Stimulated activated CD8-positive, alpha-beta memory T cell treated with anti-CD3 and anti-CD28 coated beads, Interleukin-7, amount 100 ng/mL, for 4 hours (primary cell): ENCODE measurements at places on chromosomes 7 and 10.
A peak's percentile ranks its signal among the peaks of the same experiment; 100 is the strongest.

- no peak for DNase-seq
Observed at GRCh38 chr7:49297958-49298357, 373.6 kb downstream of the CDC14C start.

DNA sequence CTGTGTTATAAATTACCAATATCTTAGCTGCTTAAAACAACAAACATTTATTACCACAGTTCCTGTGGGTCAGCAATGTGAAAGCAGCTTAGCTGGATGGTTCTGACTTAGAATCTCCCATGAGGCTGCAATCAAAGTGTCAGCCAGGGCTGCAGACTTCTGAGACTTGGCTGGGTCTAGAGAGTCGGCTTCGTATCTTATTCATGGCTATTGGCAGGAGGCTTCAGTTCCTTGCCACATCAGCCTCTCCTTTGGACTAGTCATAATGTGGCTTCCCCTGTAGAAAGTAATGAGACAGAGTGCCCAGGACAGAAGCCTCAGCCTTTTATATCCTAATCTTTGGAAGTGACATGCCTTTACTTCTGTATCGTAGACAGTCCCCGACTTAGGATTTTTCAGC lies 27.3 kb downstream of the RALA start:
- no peak for DNase-seq

GRCh38 chr10:26222563-26222962 lies 6.0 kb downstream of the GAD2 start:
- no peak for DNase-seq

- DNase-seq, result no peak
Observed at GRCh38 chr7:148708026-148708885, 9.6 kb downstream of the CUL1 start.

- peak; percentile 37 for DNase-seq
Observed at GRCh38 chr10:71708301-71708703, 11.3 kb downstream of the C10orf105 start.

DNA sequence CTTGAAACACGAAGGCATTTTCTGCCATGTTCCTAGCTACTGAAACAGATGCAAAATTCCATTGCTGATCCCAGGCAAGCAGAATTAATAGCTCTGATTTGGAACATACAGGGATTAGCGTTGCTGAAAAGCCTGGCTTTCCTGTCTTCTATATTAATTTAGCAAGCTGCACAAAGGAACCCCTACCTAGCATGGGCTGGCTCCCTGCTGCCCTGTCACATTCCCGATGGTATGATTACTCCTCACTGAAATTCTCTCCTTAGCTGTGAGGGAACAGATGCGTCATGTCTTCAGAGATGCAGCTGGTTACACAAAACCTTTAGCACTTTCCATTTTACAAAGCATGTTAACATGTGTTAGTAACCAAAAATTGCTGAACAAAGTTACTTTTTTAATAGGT lies 878.9 kb downstream of the TYW1 start:
- DNase-seq, result no peak

- DNase-seq, result no peak
Observed at GRCh38 chr10:79638318-79638717, 27.6 kb downstream of the SFTPA1 start.

DNA sequence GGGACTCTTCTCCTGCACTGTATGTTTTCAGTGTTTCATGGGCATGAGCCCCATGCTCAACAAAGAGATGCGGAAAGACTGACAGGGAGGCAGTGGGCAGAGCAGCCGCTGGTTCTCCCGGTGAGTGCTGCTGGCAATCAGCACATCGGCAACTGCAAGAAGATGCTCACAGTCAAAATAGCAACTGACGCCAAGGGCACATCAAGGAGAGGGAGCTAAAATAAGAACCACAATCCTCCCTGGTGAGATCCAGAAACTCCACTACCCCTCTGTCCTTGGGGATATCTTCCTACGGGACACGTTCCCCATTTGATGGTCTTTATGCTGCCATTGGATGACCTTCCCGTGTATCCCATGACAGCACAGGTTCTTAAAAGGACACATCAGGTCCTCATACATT lies 28.9 kb upstream of the SVIL start:
- DNase-seq, result no peak

- DNase-seq, result no peak
Observed at GRCh38 chr10:113522460-113522859, 30.4 kb upstream of the HABP2 start.

- DNase-seq, result no peak
Observed at GRCh38 chr7:83455612-83456011, 193.3 kb downstream of the SEMA3E start.

- no peak for DNase-seq
Observed at GRCh38 chr7:47873762-47874161, 74.5 kb downstream of the PKD1L1 start.

DNA sequence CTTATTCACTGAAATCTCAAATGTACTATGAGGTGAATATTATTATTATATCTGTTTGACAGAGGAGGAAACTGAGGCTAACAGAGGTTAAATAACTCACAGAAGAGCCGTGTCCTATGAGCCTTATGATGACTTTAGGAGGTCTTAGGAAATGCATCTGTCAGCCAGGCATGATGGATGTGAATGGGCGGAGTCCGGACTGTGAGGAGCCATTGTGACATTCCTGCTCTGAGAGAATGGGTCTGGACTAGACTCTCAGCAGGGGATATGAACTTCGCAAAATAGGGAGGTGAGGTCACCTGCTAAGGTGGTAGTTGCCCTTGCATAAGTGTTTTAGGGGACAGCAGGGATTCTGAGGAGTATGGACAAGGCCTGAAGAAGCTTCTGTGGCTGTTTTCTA lies 153.6 kb downstream of the TMEM178B start:
- DNase-seq, result no peak

- no peak for DNase-seq
Observed at GRCh38 chr7:112157072-112157471, 49.1 kb downstream of the DOCK4 start.

GRCh38 chr10:100516847-100517246 lies 2.8 kb downstream of the SEC31B start:
- DNase-seq, result no peak

GRCh38 chr7:123864012-123864411 lies 19.0 kb downstream of the HYAL4 start:
- no peak for DNase-seq

- DNase-seq, result peak; percentile 80
Observed at GRCh38 chr7:112789817-112790585, at the start of gene TMEM168. TMEM168 (minus strand) TSS chr7:112790393; CDS start chr7:112784825, 5,568 bp downstream.
